ENCODE measurements at places on chromosomes 7 and 10.

DNA sequence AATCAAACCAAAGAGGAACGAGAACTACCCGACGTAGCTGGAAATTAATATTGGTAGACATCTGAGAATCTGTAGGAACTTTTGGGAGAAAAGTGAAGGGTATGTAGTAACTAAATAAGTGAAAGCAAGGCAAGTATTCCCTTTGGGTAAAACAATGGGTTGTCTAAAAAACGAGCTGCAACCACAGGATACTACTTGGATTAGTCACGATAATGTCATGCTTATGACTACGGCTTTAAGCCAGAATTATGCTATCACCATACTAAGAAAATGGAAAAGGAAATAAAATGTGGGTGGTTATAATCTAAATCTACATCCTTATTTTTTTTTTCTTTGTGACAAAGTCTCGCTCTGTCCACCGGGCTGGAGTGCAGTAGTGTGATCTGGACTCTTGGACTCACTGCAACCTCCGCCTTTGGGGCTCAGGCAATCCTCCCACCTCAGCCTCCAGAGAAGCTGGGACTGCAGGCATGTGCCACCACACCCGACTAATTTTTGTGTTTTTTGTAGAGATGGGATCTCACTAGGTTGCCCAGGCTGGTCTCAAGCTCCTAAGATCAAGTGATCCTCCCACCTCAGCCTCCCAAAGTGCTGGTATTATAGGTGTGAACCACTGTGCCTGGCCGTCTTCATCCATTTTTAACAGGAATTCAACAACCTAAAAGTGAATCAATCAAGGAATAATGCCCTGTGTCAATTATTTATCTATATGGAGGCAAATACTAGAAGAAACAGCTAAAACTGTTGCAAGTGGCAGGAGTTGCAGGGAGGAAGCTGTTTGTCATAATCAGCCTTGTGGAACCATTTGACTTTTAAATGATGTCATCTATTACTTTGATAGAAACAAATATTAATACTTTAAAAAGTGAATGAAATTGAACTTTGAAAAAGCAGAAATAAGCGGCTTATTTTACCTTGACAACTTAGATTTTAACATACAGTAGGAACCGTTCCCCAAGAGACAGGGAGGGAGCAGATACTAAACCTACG lies 189.3 kb downstream of the PRPF18 start:
- no peak for DNase-seq

- DNase-seq: peak; percentile 81
Measured at GRCh38 chr7:129144095-129144833, at the start of gene TSPAN33. Gene TSPAN33 (plus strand): TSS chr7:129144707. CDS start chr7:129144981, 274 bp downstream.

DNA sequence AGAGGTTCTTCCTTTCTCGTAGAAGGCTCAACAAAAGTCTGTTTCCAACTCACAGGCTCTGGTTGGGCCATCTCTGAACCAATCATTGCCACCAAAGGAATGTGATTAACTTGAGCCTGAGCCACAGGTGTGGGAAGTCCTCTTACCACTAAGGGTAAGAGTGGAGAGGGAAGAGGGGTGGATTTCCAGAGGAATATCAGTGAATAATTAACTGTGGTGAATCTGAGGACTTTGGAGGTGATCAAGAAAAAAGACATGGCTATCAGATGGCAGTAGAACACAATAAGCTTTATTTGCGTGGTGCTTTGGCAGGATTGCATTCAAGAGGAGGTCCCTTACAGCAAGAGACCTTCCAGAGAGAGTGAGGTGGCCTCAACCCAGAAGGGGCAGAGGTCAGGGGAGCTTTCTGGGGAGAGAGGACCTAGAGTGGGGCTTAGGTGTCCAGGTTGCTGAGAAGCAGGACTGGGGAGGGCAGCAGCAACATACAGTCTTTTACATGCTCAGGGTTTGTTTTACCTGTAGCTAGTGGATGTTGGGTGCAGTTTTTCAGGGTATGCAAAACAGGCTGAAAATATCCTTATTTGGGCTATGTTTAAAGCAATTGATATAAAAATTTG lies 61.4 kb downstream of the BBS9 start:
- no peak for DNase-seq

DNA sequence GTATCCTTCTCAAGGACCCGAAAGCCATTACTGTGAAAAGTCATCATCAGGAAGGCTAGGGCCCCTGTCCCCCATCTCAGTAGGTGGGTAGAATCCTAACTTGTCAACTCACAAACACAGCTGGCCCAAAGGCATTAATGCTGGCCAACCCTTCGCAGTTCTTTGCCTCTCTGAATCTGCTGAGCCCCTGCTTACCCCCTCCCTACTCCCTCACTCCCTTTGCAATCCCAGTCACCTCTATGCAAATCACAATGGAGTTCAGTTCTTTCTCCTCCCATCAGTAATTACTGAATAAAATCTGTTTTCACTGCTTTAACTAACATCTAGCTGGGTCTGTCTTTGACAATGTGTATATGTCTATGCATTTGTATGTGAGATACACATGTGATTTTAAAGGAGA lies 38.1 kb upstream of the AOAH start:
- DNase-seq: no peak

- no peak for DNase-seq
Measured at GRCh38 chr10:61961278-61961677, 59.8 kb downstream of the ARID5B start.

- DNase-seq: no peak
Measured at GRCh38 chr7:125375942-125376341, 446.3 kb upstream of the POT1 start.

GRCh38 chr7:21965291-21965690 lies 19.6 kb upstream of the CDCA7L start:
- DNase-seq: no peak

DNA sequence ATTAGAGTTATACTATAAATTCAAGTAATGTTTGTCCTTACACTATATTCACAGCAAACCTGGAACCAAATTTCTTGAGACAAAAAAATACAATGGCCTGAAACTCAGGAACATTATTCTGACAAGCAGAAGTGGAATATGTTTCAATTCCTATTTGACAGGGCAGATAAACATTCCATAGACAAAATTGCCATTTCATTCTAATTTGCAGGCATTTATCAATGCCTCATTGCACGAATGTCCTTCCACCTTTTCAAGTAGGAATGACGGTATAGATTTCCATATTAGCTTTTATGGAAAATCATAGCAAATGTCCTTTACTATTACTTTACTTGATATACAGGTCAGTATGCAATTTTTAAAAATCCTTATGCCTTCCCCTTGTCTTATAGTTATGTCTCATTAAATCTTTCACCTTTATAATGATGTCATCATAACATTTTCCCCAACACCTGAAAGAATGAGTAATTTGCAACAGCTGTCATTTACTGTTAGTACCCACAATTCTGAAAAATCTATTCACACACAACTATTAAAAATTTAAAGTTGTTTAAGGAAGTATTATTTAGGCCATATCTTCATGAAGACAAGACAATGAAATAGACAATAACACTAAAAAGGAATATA lies 299.7 kb upstream of the SEMA3C start:
- DNase-seq: no peak

DNA sequence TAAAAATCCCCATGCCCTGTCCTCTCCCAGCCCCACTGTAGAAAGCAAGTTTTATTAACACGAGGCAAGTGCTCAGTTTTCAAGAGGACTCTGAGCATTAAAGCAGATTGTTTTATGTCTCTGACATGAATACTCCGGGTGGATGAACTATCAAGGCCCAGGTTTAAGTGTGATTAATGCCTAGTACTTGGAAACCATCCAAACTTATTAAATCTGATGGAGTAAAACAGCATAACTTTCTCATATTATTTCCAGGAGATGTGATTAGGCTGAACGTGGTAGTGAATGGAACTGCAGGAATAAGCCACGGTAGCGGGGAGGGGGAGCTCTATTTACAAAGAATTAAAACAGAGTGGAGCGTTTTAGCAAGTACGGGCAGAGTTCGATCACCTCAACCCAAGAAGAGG lies 144.2 kb upstream of the RNF32 start:
- DNase-seq: no peak

DNA sequence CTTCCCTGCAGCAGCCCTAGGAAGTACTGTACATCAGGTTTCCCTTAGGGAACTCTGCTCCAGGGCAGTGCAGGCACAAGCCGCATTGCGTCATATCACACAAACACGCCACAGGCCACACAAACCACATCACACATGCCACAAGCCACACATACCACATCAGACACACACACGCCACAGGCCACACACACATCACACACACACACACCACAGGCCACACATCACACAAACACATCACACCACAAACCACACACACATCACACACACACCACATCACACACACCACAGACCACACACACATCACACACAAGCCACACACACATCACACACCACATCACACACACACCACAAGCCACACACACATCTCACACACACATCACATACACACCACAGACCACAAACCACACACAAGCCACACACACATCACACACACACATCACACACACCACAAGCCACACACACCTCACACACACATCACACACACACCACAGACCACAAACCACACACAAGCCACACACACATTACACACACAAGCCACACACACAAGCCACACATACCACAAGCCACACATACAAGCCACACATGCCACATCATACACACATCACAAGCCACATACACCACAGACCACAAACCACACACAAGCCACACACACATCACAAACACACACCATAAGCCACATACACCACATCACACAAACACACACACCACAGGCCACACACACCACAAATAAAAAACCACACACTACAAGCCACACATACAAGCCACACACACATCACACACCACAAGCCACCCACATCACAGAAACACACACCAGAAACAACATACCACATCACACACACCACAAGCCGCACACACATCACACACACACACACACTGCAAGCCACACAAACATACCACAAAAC lies 53.4 kb downstream of the TMEM209 start:
- peak; percentile 69 for DNase-seq

- DNase-seq: no peak
Measured at GRCh38 chr7:19957664-19958063, 184.2 kb upstream of the TMEM196 start.

DNA sequence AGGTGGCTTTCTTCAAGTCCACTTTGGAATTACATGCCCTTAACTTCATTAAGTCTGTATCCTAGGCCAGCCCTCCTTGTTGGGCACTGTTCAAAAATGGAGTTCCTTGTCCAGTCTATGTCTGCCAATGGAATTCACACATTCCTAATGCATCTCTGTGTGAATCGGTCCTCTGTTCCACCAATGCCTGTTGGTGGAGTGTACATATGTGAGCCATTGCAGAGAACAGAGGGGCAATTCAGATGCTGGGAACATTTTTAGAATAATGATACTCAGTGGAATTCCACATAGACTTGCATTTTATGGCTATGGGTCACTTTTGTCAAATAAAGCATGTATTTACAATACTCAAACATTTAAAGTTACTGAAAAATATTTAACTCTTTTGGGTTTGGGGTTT lies 108.3 kb downstream of the COL28A1 start:
- DNase-seq: no peak

GRCh38 chr10:5665373-5666007 lies 905 bp downstream of the ASB13 start:
- no peak for DNase-seq

DNA sequence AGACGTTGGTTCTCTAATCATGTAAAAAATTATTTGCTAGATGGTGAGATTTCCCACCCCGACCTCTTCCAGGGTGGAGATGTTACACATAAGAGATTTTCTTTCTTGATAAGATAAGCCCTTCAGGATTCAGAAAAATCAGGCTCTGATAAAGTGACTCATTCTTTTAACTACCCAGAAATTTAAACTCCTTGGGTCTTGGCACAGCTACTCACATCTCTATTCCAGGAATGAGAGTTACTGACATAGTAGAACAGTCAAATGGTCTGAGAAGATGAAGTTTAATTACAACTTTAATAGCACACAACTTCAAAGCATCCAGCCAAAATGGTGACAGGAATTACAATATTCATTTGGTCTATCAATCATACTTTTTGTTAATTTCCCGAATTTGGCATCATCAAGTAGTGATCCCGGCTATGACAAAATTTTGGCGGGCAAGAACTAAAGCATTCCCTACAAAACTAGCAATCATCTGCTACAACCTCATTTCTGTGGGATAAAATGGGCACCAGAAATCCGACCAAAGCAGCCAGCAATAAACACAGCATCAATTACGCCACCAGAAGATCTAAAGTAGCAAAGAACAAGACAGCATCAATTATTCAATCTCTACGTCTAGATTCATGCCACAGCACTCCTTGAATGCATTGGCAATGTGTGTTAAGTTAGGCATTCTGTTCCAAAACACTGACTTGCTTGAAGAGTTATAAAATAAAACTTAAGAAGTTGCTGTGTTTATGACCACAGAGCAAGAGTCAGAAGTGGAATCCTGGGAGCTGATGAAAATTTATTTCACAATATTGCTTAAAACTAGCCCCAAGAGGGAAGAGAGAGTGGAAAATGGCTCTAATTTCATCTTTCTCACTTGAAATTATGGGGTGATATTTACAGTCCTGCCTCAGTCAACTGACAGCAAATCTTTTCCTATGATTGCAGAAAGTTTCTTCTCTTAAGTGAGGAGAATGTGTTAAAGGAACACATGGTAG lies 565.7 kb upstream of the ANKRD30A start:
- no peak for DNase-seq

DNA sequence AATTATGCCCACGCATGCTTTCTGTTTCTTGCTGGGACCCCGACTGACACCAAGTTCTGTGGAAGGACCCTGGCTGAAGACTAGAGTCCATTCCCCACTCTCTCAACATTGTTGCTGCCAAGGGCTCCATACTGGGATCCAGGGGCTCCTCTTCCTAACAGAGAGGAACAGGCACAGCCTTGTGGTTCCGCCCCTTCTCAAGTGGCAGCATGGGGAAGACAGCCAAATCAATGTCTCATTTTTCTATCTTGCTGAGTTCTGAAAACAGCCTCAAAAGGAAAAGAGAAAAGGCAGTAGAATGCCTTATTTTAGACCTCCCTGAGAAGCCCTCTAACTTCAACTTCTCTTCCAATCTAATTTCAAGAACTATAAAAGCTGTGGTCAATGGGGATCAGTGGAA lies 23.7 kb upstream of the LAMB1 start:
- no peak for DNase-seq

DNA sequence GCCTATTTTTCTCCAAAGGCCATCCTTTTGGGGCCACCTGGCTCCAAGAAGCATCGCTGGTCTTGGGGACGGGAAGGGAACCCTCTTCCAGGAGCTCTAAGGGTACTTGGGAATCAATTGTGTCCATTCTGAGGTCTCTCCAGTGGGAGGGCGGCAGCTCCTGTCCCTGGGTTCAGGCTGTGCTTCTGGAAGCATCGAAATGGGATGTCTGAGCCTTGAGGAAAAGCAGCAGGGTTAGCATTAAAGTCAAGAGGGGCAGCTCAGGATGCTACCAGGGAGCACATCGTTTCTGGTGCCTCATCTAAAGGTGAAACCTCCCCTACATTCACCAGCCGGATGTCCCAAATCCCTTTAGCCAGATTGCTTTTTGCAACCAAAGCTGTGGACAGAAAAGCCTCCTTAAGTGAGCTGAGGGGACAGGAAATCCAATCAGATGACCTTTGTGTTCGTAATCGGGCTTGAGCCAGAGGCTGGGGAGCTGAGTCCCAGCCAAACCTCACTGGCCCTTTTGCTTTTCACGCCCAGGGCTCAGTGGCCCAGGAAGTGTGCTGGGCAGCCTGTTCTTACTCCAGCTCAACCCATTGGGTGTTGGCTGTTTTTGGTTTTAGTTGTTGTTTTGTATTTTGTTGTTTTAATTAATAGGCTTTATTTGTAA lies 88.8 kb upstream of the ANLN start:
- DNase-seq: no peak

Measured in stimulated activated CD8-positive, alpha-beta memory T cell treated with anti-CD3 and anti-CD28 coated beads, Interleukin-4, amount 100 ng/mL, for 48 hours (primary cell).